CD8-positive, alpha-beta memory T cell (primary cell): ENCODE measurements at places on chromosomes 7 and 10.

GRCh38 chr7:30851651-30852307 lies 59.9 kb upstream of the AQP1 start:
- no peak for DNase-seq

GRCh38 chr7:132065193-132065988 lies 509.0 kb upstream of the PODXL start:
- DNase-seq: no peak

DNA sequence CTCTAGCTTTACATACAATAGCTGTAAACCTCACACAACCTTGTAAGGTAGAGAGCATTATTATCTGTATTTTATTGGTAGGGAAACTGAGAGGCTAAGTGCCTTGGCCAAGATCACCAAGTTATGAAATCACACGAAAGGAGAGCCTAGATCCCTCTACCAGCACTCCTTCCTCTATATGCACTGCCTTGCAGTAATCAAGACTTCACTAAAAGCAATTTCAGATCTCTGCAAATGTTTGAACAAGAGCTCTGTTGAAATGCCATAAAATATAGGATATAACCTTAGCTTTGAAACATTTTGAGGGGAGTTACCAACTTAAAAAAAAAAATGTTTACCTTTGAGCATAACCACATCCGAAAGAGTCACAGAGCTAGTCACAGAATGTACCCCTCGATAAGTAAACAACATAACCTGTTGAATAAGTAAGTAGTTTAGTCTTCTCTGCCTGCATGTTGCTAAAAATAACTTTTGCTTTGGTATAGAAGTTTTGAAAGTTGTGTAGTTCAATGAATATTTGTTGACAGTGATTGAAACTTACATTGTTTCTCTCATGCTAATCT lies 709.4 kb downstream of the AUTS2 start:
- no peak for DNase-seq

DNA sequence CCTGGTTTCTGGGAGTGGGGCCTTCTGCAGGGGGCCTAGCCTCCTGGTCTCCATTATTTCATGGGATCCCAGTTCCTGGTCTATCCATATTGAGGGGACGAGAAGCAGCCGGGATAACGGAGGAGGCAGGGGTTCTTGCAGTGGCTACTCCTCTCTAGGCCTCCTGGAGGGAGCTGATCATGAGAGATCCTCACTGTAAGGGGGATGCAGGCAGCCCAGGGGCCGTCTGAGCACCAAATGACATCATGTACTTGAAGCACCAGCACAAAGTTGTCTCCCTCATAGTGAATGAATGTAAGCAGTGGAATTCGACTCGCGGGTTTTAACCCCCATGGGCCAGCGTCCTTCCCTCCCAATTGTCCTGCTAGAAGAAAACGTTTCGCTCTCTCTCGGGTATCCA lies 964 bp upstream of the ADCY1 start:
- DNase-seq: no peak

DNA sequence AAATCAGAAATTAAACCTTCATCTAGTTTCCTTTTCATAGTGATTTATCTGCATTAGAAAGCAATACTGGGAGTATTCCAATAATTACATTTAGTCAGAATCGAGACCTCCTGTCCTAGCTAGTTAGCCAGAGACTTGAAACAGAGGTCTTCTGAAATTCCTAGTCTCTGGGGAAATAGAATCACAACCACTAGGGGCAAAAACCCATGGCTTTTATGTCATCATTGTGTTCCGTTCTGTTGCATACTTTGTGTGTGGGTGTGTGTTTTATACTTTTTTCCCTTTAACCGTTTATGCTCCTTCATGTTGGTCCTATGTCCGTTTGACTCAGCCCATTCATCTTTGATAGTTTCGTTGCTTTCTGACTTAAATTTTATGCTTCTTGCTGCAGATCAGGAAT lies 79.8 kb downstream of the RALA start:
- DNase-seq: no peak

DNA sequence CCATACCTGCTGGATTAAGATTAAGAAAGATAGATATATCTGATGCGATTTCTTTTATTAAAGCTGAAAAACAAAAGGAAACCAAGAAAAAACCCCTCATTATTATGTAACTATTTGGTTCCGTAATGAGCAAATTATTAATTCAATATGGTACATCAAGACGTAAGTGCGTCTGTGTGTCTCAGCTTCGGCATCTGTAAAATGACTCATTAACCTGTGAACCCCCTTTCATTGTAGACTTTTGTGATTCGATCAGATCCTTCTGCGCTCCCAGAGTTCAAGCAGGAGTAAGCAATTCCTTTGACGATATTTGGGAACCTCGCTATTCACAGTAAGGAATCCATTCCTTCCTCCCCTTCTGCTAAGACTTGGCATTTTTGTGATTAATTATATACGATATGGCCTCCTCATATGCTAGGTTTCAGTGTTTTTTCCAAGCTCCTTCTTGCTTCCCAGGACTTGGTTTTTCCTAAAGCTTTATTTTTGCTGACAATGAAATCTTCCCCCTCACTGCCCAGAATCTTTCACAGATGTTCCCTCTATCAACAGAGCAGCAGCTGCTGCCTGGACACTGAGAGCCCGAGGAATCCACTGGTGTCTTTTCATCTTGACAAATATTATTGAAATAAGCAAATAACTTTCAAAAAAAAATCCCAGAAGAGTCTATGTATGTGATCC lies 171.7 kb upstream of the CELF2 start:
- DNase-seq: no peak

DNA sequence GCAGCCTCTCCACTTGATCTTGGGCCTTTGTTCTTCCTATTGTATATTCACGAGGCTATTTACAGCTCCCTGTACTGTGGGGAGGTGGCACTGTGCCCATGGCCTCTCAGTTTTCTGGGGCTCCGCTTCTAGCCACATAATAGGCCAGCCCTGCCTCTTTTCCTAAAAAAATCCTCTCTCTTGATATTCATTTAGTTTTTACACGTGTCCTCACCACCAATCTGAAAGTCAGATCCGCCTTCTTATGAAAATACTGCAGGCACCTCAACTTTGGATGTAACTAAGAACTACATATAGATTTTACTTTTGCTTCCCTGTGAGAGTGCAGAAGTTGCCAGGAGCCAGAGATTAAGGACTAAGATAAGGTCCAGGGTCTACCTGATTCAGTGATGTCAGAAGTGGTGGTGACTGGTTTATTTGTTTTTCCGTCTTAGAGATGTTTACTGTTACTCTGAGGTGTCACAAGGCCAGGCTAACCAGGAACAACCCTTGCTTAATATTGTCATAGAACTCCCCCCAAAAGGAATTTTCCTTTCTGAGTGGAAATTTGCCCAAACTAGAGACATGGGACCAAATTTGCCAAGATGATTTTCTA lies 7.8 kb downstream of the BAMBI start:
- no peak for DNase-seq

- DNase-seq: no peak
Observed at GRCh38 chr10:129728905-129729795, 234.9 kb downstream of the EBF3 start.
